Dermis microvascular lymphatic vessel endothelial cell (primary cell): ENCODE measurements at places on chromosomes 7 and 10. TPM values are rescaled to one million over a fixed set of nuclear protein-coding genes. Genes with fewer than 3 reads are reported as not detected.

IDI2 gene
- not detected in 2 replicates for total RNA-seq

MYO3A gene
- total RNA-seq = not detected in 2 replicates

GRCh38 chr7:116167177-116167576 is 43.2 kb upstream of the TES start:
- DNase-seq = no peak

DNA sequence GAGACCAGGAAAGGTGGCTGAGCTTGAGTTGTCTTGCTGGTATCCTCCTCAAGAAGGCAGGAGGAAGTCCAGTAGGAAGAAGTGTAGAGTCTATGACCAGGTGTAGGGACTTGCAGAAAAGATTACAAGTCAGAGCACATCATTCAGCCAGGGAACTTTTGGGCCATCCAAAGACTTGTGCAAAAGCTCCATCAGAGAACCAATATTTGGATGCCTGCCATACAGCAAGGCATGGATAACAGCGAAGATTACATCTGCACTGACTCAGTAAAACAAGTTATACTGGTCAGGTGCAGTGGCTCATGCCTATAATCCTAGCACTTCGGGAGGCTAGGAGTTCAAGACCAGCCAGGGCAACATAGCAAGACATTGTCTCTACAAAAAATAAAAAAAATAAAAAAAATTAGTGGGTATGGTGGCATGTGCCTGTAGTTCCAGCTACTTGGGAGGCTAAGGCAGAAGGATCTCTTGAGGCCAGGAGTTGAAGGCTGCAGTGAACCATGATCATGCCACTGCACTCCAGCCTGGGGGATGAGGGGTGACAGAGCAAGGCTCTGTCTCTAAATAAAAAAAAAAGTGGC is 13.2 kb upstream of the NMT2 start:
- DNase-seq = no peak

DNA sequence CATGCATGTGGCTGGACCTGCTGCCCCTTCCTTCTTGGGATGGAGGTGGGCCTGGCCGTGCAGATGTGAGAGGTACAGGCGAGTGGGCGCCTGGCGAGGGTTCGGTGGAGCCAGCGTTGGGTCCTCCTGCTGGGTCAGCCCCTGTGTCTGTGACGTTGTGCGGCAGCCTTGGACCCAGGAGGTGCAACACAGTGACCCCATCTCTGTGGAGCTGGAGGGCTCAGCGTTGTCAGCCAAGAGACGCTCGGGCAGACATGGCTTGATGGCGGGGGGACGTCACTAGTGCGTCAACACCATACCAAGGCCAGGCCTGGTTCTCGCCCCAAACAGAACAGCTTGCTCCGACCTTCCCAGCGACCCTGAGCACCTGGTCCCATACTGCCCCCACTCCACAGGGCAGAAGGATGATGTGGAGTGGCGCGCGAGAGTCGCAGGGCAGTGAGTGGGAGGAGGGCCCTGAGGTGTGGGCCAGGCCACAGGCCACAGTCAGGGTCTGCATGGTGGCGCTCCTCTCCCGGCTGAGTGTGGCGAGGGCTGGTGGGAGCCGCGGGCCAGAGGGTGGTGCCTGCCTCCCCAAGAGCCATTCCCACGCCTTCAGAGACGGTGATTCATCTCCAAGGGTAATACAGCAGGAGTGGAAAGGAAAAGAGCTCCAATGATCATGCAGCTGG is 184.4 kb downstream of the DNAJB6 start:
- no peak for DNase-seq

NODAL gene
- total RNA-seq = not detected in 2 replicates

GRCh38 chr10:70090951-70091350 is 38.3 kb downstream of the MACROH2A2 start:
- no peak for DNase-seq

DNA sequence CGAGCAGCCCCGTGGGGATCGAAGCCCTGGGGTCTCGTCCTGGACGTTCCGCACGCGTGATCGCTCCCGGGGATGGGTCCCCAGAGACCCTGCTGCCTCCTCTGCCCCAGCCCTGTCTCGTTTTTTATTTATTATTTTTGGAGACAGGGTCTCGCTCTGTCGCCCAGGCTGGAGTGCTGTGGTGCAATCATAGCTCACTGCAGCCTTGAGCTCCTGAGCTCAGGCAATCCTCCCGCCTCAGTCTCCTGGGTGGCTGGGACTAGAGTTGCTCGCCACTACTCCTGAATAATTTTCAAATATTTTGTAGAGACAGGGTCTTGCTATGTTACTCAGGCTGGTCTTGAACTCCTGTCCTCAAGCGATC is 319 bp upstream of the STX1A start:
- no peak for DNase-seq

GDF2 gene
- total RNA-seq = not detected in 2 replicates

CRHR2 gene
- total RNA-seq = not detected in 2 replicates

GRCh38 chr7:106788637-106789036 is 76.4 kb upstream of the PIK3CG start:
- no peak for DNase-seq

SMC3 gene
- 16.3 and 18.4 TPM in 2 replicates for total RNA-seq

GRCh38 chr10:76086170-76086760 is 654.8 kb downstream of the LRMDA start:
- no peak for DNase-seq

ELMO1 gene
- 30.3 and 46.7 TPM in 2 replicates for total RNA-seq

KLF14 gene
- total RNA-seq = not detected in 2 replicates

CALML5 gene
- not detected in 2 replicates for total RNA-seq

LIPJ gene
- total RNA-seq = not detected in 2 replicates

TBC1D12 gene
- total RNA-seq = 12.7 and 21.4 TPM in 2 replicates

GRCh38 chr10:44244745-44245600 is 139.9 kb downstream of the CXCL12 start:
- no peak for DNase-seq

- no peak for DNase-seq
Measured at GRCh38 chr10:132096863-132097478, 31.2 kb downstream of the JAKMIP3 start.

DNA sequence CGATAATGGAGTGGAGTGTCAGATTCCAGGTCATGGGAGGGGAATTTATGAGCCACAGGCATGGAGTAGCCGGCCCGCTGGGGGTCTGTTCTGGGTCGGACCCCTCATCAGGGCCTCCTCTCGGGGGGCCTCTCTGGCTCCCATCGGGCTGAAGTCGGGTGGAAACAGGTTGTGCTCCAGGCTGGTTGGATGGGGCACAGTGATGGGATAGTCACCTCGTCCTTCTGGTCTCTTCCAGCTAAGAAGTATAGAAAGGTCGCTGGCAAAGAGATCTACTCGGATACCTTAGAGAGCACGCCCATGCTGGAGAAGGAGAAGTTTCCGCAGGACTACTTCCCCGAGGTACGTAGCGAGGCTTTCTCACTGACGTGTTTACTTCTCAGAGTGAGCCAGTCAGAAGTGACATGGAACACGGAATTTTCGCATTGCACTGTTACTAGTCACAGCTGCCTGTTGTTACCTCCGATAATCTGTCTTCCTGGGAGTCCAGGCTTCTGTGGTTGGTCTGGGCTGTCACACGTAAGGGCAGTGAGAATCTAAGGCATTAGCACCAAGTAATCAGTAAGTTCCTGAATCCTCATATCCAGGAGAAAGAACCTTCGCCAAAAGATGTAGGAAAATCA is 88.3 kb downstream of the NKX6-2 start:
- DNase-seq = no peak

- no peak for DNase-seq
Measured at GRCh38 chr10:104563548-104563947, 77.5 kb upstream of the SORCS3 start.

DNA sequence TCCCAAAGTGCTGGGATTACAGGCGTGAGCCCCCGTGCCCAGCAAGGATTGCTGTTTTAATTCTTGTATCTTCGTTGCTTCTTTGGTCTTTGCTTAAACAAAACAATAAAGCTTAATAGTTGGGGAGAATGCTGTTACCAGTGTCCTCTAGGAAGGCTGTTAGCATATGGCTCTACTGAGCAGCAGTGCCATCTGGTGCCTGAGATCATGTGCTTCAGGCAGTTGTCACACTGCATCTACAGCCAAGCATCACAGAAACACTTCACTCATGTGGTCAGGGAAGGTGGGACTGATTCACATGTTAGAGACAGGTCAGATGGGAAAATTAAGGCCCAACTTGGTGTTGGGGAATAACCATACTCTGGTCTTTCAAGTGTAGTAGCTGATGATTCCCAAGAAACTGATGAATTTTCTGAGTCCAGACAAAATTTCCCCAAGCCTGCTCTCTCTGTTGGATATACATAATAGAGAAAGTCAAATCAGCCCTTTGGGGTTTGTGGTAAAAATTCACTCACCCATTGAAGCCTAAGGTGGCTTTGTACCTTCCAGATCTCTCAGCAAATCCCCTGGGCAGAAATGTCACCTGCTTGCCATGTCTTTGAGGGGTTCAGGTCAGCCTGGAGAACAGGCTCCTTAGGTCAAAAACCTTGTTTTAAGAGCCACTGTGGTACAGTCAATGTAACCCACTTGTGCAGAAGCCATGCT is 28.4 kb downstream of the UBE2D4 start:
- peak; percentile 64 for DNase-seq

DNA sequence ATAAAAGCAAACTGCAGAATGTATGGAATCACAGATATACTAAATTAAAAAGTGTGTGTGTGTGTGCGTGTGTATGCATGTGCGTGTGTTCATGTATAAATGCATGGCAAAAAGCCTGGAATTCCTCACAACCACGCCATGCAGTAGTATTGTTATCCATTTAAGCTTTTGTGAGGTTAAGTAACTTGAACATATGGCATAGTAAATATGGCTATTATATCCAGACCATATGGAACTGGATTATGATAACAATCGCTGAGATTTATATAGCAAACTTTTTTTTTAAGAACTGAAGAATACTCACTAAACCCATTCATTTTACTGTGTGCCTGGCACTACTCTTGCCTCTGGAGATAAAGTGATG is 22.3 kb upstream of the NANOS1 start:
- no peak for DNase-seq

GRCh38 chr7:81790686-81791085 is 20.8 kb upstream of the HGF start:
- no peak for DNase-seq

DNA sequence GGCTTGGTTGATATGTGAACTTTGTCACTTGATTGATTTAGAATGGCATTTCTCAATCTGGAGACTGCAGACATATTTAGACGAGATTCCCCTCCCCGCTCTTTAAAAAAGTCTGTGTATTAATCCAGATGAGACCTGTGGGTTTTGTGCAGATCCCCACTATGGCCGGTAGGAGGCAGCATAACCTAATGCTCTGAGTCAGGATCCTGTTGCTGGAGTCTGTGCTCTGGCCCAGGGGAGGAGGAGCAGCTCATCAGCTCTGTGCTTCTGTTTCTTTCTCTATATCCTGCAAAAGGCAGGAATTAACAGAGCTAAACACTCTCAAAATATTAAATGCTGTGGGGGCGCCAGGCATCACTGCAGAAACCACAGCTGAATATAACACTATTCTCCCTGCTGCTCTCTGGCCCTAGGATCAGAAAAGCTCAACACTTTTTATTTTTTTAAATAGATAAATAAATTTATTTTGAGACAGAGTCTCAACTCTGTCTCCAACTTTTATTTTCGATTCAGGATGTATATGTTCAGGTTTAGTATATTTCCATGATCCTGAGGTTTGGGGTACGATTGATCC is 23.9 kb upstream of the SEPHS1 start:
- DNase-seq = peak; percentile 71

DNA sequence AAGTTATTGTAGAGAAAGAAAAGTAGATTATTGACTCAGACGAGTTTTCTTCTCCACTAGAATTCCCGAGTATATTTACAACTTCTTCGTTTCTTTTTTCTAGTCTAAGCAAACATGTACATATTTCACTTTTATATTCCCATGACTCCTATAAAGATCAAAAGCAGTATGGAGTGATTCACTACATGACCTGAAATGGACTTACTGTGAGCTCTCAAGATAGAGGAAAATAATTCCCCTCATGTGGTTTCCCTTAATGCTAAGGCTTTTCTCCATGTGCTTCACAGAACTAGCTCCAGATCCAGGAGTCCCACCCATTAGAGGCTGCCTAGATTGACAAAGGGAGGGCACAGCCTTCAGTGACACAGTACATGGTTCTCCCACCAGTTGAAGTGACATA is 823.1 kb upstream of the LRRTM3 start:
- DNase-seq = no peak

DNA sequence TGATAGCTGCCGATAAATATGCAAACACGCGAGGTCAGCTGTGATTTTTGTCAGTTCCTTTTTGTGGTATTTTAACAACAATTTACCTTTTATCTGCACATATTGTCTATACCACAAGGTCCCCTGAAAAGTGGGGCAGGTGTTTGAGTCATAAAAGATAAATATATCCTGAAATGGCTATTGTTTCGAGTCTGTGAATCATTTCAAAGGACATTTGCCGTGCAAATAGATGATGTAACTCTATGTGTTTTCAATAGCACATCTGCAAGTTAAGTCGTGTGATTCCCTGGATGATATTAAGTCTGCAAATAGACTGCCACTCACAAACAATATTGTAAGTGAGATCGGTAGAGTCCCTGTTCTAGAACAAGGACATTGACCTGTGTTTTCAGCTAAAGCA is 193.0 kb upstream of the PITRM1 start:
- peak; percentile 82 for DNase-seq

COL13A1 gene
- total RNA-seq = 0.76 and 4.7 TPM in 2 replicates

DNA sequence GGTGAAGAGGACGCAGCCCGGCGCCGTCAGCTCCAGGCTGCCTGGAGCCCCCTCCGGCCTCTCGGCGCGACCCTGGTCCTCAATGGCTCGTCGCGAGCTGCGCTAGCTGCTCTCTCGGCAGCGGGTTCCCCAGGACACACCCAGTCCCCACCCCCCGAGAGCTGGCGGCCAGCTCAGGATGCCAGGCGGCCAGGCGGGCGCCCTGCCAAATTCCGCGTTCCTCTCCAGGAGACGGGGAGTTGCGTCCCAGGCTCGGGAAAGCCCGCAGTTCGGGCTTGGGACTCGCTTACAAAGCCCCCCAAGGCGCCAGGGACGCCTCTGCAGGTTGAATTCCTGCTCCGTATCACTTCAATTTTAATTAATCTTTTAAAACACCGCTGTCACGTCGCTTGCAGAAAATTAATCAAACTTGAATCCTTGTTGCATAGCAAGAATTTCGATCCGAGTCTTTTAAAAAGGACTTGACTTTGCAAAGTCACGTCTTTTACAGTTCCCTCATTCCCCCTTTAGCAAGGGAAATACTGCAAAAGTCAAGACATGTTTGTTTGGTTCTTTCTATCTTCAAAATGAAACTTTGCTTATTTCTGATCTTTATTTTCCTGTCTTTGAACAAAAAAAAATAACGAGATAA is 28.2 kb downstream of the SKIDA1 start:
- DNase-seq = peak; percentile 92

DNA sequence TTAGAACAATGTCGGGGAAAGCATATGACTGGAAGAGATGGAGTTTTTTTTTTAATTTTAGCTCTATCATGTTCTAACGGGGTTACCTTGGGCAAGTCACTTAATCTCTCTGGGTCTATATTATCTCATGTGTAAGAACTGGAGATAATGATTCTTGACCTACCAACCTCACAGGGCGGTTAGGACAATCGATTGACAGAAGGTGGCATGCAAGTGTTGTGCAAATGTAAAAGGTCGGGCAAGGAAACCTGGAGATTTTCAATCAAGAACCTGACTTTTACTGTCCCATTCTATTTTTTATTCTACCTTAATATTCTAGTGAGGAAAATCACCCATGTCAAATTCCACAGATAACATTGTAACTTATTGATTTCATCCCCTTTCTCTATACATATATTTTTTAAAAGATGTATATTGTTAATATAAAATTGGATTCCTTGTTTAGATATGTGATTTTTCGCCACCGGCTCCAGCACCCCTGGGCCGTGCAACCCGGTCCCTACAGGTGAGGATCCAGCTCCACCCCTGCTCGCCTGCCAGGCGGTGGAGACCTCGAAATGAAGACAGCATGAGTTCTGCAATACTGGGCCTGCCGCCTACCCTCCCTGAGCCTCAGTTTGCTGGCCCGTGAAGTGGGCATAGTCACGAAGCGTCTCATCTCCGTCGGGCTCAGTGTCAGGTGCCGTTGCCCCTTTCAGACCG is 497.6 kb upstream of the PHF14 start:
- DNase-seq = no peak
